ENCODE measurements at places on chromosomes 7 and 10.
A peak's percentile ranks its signal among the peaks of the same experiment; 100 is the strongest.

DNA sequence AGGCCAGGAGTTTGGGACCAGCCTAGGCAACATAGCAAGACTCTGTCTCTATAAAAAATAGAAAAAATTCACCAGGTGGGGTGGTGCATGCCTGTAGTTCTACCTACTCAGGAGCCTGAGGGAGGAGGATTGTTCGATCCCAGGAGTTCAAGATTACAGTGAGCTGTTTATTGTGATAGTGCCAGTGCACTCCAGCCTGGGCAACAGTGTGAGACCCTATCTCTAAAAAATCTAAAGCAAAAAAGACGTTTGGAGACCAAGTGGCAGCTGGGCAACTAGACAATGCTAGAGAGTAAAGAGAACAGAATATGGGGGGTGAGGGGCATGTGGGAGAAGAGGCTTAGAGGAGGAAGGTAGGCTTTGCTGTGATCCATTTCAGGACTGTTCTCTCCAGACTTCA is 1.4 kb downstream of the PDSS1 start:
- no peak for DNase-seq

DNA sequence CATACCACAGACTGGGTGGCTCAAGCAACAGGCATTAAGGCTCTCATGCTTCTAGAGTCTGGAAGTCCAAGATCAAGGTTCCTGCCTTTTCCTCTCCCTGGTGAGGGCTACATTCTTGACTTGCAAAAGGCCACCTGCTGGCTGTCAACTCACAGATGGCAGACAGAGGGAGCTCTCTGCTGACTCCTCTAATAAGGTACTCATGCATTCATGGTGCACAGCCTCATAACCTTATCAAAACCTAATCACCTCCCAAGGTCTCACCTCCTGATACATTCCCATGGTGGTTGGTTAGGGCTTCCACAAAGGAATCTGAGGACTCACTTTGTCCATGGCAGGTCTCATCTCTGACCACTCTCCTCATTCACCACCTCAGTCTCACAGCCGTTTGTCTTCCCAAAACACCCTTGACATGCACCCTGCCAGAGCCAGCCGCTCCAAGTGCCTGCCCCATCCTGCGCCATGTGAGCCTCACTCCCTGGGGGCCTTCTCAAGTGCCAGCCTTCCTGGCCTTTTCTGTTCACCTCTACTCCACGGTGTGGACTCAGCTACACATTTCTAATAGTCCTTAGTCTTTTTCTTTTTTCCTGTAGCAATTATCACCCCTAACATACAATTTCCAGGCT is 400.3 kb upstream of the ADARB2 start:
- no peak for DNase-seq

DNA sequence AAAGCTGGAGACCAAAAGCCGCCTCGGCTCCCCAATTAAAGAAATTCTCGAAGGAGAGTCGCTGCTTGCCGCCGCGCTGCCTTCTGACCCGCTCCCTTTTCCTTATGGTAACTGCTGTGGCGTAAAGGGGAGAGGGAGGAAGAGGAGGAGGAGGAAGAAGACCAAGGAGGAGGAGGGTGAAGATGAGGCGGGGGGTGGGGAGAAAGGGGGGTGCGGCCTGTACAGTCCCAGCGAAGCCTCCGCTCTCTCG is 388 bp downstream of the CNOT4 start:
- DNase-seq = peak; percentile 58

DNA sequence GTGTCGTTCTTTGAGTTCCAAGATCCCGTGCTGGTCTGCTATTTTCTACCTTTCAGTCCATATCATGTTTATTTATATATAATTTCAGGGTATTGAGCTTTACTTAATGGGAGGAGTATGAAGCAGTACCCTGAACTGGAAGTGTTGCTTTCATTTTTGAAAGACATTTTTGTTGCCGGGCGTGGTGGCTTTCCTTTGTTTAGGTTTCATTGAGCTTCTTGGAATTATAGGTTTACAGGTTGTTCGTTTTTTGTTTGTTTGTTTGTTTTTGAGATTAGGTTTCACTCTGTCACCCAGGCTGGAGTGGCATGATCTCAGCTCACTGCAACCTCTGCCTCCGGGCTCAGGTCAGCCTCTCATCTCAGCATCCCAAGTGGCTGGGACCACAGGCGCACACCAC is 7.4 kb downstream of the ZNF487 start:
- no peak for DNase-seq

- DNase-seq = no peak
Observed at GRCh38 chr7:1842321-1843221, 172.5 kb downstream of the ELFN1 start.

DNA sequence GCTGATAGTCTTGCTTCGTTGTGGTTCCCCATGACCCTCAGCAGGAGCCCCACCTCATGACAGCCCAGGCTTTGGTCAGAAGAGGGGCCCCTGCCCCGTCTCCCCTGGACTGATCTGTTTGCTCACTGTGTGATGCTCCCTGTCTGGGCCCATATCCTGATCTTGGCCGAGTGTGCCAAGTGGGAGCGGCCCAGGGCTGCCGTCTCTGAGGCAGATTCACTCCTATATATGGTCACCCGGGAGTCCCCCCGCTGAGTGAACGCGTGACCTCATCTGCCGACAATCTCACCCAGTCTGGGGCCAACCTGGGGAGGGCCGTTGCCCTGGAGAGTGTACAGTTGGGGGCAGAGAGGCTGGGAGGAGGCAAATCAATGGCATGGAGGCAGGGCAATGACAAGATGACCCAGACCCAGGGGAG is 34.5 kb downstream of the PPIF start:
- peak; percentile 78 for DNase-seq

DNA sequence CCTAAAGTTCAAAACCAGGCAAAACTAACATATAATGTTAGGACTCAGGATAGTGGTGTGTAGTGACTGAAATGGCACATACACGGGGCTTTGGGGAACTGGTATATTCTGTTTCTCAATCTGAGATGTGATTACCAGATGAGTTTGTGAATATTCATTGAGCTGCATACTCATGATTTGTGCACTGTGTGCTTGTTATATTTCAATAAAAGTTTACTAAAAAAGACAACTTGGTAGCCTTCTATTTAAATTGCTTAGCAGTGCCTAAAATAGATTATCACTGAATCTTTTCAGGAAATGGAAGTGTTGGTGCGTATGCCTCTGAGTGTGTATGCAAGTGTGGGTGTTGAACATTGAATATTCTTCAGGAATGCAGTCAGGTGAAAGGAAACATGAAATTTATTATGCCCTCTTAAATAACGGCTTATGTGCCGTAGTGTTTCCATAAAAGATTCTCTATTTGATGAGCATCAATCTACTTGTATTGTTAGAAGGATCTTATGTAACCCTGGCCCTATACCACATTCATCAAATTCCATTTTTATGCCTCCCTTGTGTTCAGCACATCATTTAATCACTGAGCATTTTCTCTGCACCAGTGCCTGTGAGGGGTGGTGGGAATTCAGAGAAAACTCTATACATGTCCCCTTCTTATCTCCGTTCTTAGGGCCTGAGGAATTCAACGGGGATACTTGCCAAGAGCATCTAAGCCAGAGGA is 82.6 kb upstream of the AUTS2 start:
- DNase-seq = no peak

DNA sequence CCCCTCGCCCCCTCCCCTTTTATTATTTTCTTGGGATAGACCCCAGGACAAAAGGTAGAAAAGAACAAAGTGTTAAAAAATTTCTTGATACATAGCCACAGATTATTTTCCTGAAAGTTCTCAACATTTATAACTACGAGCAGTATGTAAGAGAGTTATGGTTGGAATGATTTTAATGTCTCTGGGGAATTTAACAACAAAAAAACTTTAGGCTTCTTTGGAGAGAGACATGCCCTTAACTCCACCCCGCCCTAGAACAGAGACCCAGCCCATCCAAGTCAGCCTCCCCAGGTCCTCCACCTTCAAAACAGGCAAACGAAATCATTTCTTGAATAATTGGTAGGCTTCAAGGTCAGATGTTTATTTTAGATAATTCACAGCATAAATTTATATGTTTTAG is 97.1 kb downstream of the TCF7L2 start:
- DNase-seq = no peak

DNA sequence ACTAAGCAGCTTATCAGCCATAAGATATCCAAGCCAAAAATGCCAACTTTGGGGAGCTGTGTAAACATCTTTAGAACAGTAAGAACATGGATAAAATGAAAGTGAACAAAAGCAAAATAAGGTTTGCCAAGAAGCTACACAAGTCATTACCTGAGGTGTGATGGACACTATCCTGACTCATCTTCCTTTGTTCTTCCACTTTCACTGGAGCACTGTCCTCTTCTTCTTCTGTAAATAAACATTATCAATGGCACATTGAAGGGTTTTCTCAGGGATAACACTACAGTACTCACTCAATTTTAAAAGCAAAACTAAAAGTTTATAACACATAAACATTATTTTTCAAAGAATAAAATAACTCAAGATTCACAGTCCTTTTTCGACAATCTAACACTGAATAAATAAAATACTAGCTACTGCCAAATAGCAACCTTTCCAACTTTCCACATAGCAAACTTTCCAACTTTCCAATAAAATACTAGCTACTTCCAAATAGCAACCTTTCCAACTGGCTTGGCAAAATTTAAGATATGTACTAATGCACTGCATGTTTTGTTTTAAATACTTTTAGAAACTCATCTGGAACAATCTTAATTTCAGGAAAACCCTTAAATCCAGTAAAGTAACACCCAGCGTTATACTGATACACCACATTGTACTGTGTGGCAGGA is 174.1 kb downstream of the SKAP2 start:
- DNase-seq = no peak

GRCh38 chr10:50558371-50558770 is 65.4 kb downstream of the SGMS1 start:
- peak; percentile 69 for DNase-seq

- DNase-seq = peak; percentile 99
Observed at GRCh38 chr10:52864201-52865106, 91.9 kb upstream of the MBL2 start.

DNA sequence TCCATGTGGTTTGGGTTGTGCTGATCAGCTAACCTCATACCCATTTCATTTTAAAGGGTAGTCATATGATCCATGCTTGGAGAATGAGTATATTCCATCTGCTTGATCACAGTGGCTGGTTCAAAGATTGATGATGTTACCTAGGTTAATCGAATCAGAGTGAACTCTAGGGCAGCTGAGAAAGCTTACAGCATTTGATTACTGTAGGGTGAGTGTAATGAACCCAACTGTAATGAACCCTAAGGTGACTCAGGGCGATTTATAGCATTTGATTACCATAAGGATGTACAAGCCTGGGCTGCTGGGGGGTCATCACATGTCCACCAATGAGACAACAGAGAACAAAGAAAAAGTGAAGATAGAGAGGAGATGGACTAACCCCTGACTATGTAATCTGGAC is 523.1 kb downstream of the ADRA2A start:
- DNase-seq = no peak

- DNase-seq = peak; percentile 10
Observed at GRCh38 chr10:70540089-70540788, 61.7 kb downstream of the PALD1 start.

DNA sequence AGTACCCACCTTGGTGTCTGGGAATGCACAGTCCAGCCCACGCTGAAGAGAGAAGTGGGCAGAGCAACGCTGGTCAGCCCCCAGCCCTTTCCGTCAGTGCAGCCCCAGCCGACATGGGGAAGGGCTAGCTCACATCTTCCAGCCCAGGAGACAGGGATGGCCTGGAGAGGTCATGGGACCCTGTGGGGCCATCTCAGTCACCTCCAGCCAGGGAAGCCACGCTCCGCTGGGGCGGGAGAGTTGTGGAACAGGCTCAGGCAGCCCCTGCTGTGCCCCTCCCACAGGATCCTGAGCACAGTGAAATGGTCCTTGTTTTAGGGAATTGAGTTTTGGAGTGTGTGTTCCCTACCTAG is 85.1 kb downstream of the PAXIP1 start:
- no peak for DNase-seq

GRCh38 chr10:100784126-100784525 is 38.7 kb downstream of the PAX2 start:
- no peak for DNase-seq

DNA sequence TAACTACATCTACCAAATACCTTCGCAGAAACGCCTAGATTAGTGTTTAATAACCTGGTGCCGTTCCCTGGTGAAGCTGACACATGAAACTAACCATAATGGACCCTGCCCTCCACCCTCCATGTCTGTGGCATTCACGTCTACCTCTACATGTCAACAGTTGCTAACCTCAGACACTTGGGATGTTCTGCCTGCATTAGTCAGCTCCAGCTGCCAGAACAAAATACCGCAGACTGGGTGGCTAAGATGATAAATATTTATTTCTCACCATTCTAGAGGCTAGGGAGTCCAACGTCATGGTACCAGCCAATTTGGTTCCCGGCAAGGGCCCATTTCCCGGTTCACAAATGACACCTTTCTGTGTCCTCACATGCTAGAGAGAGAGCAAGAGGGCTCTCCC is 118.5 kb upstream of the CHST15 start:
- peak; percentile 3 for DNase-seq

DNA sequence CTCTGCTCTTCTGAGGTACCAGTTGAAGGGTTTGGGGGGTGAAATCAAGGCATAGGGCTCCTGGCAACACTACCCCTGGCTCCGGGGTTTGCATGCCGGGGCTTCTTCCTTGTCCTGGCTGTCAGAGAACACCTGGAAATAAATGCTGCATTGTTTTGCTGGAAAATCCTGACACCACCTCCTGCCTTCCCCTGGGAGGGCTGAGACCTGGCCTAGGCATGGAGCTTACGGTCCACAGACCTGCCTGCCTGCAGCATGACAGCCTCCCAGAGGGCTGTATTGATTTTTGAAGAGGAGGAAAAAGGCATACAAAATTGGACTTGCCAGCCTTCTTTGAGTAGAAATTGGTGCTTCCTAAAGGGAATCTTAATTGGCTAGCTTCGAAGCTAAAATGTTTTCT is 227.1 kb downstream of the MGMT start:
- DNase-seq = no peak

GRCh38 chr7:135558881-135559280 is 1.2 kb downstream of the NUP205 start:
- no peak for DNase-seq

DNA sequence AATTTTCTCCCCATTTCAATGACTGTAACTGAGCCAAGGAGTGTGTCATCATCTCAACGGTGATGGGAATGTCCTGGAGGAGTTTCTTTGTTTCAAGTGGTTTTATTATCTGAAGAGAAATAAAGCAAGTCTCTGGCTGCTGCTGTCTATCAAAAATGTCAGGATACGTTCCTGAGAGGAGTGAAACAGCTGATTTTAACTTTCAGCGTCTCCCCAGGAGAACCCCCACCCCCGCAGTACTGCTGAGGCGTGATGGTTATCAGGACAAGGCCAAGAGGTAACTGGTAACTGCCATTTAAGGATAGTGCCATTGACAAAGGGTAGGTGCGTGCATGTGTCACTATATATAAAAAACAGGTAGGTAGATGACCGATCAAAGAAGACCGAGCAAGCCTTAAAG is 70.3 kb upstream of the LRGUK start:
- no peak for DNase-seq

DNA sequence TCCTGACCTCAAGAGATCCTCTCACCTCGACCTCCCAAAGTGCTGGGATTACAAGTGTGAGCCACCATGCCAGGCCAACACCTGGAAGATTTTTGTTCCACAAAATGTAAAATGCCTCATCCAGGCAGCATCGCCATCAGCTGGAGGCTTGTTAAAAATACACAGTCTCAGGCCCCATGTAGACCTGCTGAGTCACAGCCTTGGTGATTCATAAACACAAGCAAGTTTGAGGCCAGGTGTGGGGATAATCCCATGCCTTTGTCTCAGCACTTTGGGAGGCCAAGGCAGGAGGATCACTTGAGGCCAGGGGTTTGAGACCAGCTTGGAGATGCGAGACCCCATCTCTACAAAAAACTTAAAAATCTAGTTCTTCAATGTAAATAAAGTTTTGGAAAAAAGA is 49.1 kb upstream of the FOXK1 start:
- peak; percentile 72 for DNase-seq

GRCh38 chr10:44383749-44384600 is 922 bp downstream of the CXCL12 start:
- peak; percentile 30 for DNase-seq

Data from amniotic epithelial cell (primary cell).